ENCODE measurements at places on chromosomes 6 and 20.

DNA sequence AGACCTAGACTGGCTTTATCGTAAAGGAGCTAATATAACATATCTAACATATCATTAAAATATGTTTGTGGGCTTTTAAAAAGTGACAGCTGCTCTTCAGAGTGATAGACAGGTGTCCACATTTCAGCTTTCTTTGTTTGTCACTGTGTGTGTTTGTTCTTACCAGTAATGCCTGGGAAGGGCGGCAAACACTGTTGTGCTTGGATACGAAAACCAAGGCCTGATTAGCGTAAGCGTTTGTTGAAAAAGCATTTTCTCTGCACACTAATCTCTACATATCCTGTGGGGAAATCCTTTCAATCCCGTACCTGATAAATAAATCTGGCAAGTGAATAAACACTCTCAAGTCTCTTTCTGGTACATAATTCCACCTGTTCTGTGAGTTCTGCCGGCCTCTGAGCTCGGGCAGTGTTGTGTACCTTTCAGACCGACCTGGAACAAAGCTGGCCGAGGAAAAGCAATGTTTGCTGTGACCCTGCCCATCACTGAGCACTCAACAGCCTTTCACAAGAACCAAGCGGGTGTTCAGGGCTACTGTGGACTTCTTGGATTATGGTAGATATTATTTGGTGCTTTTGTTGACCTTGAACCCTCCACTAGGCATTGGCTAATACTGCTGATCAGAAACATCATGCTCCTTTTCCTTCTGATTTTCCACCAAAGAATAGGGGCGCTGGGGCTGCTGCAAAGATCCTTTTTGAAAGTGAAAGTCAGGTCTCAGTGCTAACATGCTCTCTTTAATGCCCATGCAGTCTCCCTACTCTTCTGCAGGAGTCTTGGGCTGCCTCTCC, 100.4 kb downstream of the CD83 start:
- no peak for DNase-seq

- DNase-seq, result no peak
These were observed 119.4 kb upstream of the GJE1 start for GRCh38 chr6:142013287-142013686.

GRCh38 chr20:2244523-2244922, 51.3 kb upstream of the TGM3 start:
- DNase-seq, result no peak

GRCh38 chr20:62030834-62031434, 34.7 kb downstream of the TAF4 start:
- no peak for DNase-seq

DNA sequence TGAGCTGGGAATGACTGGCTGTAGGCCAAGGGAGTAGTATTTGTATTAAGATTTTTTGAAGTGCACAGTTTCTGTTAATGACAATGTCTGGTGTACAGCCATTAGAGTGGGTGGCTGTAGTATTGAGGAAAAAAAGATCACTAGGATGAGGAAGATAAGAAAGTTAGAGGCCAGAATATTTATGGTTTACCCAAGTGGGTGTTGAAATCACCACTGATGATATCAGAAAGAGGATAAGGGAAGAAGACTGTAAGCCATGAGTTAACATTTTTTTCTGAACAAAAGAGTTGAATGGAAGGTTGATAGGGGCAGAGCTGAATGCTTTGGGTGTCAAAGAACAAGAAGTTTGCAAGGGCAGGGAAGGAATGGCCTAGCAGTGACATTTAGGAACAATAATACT, 104.7 kb downstream of the PRDM13 start:
- no peak for DNase-seq

DNA sequence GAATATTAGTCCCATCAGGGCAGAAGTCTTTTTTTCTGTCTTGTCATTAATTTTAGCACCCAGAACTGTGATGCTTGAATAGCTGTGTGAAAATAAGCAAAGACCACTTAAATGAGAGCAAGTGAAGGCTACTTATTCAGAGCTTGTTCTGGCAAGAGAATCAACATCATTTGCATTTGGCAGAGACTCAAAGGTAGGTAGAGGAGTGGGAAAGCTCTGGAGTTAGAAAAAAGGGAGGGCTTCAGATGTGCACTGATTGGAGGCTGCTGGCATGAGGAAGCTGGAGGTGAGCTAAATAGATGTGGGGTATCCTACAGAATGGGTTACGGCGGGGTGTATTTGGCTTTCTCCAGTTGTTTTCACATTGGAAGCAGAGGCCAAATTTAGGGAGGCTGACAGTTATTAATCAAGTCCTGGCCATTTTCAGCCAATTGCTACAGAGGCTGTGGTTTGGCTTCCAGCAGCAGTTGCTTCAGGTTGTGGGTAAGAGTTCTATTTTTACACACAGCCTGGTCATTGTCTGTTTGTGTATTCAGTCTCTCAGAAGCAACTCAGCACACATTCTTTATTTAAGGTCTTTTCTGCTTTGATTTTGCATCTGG, 254.3 kb downstream of the BTBD3 start:
- no peak for DNase-seq

GRCh38 chr6:3888153-3888957, 39.2 kb downstream of the FAM50B start:
- DNase-seq, result no peak

DNA sequence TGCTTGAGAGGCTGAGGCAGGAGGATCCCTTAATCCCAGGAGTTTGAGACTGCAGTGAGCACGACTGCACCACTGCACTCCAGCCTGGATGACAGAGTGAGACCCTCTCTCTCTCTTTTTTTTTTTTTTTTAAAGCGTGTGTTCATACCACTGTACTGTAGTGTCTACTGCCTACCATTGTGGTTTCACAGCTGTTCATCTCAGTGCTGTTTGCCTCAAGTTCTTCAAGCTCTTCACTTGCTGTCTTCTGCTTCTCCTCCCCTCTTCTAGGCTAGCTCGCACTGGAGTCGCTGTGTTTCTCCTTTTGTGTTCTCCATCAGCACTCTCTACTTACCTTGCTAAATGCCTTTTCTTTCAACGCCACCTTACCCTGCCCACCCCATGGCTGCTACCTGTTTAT, 7.4 kb downstream of the FOXO3 start:
- no peak for DNase-seq

DNA sequence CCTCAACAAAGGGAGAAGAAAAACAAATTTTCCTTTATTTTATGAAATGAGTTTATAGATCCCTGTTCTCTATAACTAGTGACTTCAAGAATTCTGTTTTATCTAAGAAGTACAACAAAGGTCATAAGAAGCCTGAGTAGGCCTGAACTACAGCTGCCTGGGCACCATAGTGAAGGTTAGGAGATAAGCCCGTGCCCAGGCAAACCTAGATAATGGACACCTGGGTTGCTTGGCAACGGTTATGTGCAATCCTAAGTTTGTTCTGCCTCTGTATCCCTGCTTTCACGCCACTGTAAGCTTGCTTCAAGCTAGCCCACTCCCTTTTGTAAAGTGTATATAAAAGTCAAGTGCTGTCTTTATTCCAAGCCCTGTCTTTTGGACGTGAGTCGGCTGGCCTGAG, 23.2 kb downstream of the SCGN start:
- DNase-seq, result no peak

- no peak for DNase-seq
These were observed 53.4 kb downstream of the EDN1 start for GRCh38 chr6:12343440-12344162.

DNA sequence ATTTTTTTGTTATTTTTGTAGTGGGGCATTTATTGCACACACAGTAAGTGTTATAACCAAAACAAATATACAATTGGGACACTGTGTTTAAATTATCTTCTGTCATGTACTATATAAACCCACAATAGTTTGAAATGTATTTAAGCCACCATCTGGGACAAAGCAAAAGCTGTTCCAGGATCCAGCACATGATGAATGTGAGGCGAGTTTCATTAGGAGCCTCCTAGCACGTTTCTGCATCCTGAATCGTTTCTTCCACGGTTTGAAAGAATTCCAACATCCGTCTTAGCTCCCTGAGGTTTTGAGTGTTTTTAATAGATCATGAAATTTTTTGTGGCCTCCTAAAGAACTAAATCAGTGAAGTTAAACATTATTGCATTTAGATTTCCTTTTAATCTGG, 65.8 kb downstream of the EYA4 start:
- DNase-seq, result no peak

GRCh38 chr6:113788586-113788985, 68.6 kb upstream of the MARCKS start:
- no peak for DNase-seq

- DNase-seq, result no peak
These were observed 87.3 kb downstream of the FAM120B start for GRCh38 chr6:170393807-170394399.

- no peak for DNase-seq
These were observed 378.9 kb upstream of the CITED2 start for GRCh38 chr6:139753198-139753861.
